ENCODE measurements at places on chromosomes 7 and 10. TPM values are rescaled to one million over a fixed set of nuclear protein-coding genes. Genes with fewer than 3 reads are reported as not detected.

Gene SSC4D
- 0.44 TPM for total RNA-seq

- DNase-seq, result no peak
Measured at GRCh38 chr10:74825371-74826141, 844 bp upstream of the KAT6B start.

Gene LRRTM3
- total RNA-seq, result not detected

Gene CPXM2
- not detected for total RNA-seq

DNA sequence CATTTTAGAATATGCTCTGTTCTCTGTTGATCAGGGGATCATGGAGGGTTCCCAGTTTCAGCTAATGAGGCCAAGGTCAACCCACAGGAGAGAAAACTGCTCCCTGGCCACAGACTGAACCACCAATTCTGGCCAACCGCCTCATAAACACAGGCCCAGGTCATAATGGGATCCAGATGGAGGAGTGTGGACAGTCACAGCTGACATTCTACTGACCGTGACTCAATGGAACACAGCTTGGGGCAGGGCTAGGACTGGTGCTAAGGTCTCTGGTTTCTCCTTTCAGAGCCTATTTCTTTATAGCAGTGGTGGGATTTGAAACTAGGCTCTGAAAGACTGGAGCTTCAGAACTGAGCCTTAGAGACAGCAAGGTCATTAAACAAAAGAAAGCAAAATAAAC is 68.3 kb downstream of the HIPK2 start:
- peak; percentile 87 for DNase-seq

Gene KCND2
- not detected for total RNA-seq

GRCh38 chr7:150374026-150374425 is 5.1 kb upstream of the ZNF775 start:
- DNase-seq, result no peak

DNA sequence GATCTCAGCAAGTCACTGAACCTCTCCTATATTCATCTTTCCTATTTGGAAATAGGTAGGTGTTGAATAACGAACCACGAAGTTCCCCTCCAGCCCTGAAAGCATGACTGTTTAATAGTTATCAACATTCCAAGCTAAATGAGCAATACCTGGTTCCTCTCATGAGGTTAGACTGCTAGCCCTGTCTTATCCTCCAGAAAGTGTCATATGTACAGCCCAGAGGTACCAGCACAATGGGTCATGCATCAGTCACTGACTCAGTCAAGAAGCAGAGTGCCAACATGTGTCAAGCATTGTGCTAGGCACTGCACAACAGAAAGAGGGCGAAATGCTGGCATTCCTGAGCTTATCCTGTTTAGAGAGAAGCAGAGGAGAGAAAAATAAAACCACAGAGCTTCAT is 70.0 kb downstream of the AMPH start:
- DNase-seq, result peak; percentile 84

GRCh38 chr10:124495162-124495561 is 33.5 kb downstream of the LHPP start:
- no peak for DNase-seq

Gene STYXL1
- 77.7 TPM for total RNA-seq

DNA sequence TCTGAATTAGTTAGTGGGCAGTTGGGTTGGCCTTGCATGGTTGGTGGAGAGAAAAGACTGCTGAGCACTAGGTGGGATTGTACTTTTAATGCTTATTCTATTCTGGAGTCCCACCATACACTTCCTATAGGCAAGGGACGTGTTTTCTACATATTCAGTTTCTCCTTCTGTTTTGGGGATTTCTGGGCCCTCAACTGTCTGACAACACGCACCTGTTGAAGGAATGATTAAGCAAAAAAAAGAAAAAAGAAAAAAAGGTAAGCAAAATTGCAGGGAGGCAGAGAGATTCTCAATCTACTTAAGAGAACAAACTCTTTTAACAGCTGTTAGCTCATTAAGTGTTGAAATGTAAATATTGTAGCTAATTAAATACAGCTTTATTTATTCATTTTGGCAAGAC is 541.3 kb downstream of the CALN1 start:
- DNase-seq, result no peak

Gene UNC5B
- total RNA-seq, result 0.25 TPM
